CD14-positive monocyte (primary cell): ENCODE measurements at places on chromosomes 7 and 10.

DNA sequence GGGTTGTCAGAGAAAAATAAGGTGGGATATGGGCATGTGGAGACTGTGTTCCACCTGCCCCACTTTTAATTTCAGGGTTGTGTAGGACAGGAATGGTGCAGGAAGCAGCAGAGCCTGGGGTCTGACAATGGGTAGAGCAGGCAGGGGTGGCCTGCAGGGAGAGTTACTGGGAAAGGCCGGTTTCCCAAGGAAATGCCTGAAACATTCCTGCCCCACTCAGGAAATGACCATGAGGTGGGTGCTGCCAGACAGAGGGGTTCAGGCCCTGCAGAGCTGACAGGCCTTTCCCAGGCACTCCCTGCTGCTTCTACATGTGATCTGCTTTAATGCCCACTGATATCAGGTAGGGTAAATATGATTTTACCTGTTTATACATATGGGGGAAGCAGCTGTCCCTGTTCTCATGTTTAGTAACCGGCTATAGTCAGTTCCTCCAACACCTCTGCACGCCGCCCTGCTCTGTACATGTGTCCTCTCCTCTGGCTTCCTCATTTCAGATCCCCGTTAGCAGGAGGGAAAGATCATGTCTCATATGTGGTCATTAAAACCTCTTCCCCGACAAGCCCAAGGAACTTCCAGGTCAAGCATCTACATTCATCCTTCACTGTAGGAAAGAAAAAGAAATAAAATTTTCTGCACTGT lies 118.6 kb upstream of the PRSS58 start:
- DNase-seq = peak; percentile 58

GRCh38 chr7:17298102-17298839 lies at the start of gene AHR:
Gene AHR (plus strand): TSS chr7:17298652. CDS start chr7:17299265, 613 bp downstream.
- DNase-seq = peak; percentile 95

DNA sequence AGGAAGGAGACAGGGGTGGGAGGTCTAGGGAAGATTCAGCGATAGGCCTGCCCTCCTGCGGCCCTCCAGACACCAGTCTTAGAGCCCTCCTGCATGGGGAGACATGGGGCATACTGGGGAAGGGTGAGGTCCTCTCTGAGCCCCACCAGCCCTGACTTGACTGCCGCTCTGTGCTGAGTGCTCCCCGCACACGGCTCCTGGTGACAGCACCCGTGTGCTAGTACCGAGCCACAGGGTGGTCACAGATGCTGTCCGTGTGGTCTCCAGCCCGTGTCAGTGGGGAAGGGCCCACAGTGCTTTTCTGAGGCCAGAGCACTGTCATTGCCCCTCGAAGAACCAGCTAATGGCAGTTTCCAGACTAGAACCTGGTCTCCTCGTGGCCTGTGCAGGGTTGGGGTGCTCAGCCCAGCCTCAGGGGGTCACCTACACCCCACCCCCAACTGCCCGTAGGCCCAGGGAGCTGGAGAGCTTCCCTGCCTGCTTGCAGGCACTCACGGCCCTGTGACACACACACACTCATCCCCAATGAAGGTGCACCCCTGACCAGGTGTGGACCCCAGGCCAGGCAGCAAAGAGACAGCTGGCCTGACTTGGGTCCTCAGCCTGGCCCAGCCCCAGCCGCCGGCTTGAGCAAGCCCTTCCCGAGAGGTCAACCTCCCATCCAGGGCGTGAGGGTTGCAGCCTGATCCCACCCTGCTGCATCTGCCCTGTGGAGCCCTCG lies 86.0 kb upstream of the RET start:
- peak; percentile 1 for DNase-seq

DNA sequence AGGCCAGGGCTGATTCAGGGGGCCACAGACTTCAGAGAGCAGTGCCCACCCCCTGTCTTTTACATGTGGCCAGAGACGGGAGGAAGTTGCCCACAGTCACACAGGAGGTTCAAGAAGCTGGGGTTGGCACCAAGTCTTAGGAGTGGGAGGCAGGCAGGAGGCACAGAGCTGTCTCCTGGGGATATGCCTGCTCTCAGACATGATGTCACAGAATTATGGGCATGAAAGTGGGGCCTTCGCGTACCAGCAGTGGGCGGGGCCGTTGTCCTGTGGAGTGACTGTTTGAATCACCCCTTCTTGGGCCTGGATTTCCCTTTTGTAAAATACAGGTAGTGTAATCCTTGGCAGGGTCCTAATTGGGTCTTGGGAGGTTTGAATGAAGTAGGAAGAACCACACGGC lies 81.2 kb upstream of the PPIF start:
- DNase-seq = peak; percentile 82

DNA sequence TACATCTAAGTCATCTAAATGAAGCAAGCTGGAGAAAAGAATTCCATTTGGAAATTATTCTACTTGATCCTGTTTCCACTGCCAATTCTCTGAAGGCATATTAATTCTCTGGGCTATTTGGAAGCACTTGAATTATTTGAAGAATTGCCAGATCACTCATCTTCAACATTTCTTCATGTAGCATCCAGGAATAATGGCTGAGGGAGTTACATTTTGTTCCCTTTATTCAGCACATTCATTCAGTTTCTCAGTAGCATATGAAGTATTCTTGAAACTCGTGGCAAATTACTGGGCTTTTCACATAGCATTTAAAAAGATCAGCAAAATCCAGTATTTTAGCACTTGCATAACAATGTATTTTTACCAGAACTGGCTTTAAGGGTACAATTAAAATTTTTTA lies 127.1 kb upstream of the VIPR2 start:
- no peak for DNase-seq
